ENCODE measurements at places on chromosomes 11 and 22.

- DNase-seq = peak; percentile 18
Measured at GRCh38 chr22:49768951-49769690, 58.6 kb downstream of the BRD1 start.

DNA sequence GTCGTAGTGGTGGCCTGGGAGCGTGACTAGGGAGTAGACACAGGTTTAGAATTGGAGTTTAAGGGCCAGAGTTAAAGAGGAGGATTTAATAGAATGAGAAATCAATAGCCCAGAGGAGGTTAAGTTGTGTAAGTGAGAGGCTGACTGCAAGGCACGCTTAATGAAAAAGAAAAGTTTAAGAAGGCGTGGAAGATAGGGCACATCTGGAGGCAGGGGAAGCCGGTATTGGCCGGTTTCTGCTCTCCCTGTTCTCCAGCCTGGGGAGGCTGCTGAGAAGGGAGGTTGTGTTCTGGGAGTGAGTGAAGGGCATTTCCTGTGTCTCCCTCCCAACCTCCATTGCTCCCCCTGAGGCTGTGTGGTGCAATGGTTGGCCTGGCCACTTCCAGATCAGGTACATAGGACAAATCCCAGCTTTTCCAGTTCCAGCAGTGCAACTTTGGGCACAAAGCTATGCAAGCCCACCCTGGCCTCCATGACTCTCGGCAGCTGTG, 6.3 kb downstream of the GRIK4 start:
- DNase-seq = no peak

GRCh38 chr22:46056546-46057245, 79.7 kb upstream of the WNT7B start:
- DNase-seq = no peak

GRCh38 chr22:31046539-31047226, 34.4 kb upstream of the SMTN start:
- DNase-seq = no peak

DNA sequence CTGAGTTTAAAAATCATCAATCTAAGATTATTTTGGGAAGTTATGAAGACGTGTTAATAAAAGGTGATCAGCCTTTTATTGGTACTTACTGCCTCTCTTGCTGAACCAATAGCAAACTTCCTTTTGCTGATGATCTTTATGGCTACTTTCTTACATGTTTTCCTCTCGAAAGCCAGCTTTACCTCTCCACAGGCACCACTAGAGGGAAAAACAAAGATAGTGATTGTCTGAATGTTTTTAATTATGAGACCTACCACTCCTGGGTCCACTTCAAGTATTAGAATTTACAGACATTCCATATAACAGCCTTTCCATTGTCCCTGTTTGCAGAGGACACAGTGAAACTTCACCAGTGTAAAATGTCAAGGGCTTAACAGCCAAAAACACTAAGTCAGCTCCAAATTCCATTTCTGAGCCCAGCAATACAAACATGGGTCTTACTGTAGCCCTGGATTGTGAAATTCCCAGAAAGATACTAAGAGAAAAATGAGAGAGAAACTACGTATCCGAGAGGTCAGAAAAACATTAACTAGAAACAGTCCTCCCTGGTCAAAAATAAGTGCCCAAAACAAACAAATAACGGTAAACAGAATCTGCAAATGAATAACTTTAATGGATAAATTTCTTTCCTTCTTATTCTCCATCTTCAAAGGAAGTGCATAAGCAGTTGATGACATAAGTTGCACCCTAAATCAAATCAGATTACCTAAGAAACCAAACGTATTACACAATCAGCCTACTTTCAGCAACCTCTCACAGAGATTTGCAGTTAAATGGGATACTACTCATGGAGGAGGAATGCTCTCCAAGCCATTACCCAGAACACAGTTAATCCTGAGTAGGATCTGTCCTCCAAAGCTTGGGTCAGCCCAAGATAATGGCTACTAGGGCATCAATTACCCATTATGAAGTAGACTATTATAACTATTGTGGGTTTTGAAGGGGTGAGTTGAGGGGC, 29.5 kb downstream of the CHEK2 start:
- DNase-seq = no peak

DNA sequence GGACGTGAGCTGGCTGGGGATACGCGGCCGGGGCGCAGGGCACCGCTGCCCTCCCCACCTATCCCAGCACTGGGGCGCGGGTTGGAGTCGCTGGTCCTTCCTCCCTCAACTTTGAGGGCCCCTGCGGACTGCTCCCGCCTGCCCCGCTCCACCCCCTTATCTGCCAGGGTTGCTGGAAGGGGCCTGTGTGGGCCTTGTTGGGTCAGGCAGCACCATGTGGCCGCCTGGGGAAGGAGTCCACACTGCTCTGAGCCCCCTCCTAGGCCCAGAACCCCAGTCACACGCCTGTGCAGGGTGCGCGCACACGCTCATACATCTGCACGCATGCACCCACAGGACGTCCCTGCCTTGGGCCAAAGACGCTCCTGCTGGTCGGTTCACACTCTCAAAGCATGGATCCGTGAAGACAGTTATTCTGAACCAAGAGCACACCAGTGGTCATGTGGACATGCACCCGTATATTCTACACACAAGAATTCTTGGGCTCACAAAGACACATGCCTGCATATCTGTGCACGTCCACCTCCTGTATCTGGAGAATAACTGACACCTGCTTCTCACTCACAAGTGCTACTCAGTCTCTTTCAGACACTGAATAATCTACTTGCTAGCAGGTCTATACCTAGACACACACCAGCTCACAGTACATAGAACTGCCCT, 710 bp downstream of the TUB start:
- no peak for DNase-seq

- no peak for DNase-seq
Measured at GRCh38 chr22:38135133-38135706, 24.7 kb upstream of the BAIAP2L2 start.

DNA sequence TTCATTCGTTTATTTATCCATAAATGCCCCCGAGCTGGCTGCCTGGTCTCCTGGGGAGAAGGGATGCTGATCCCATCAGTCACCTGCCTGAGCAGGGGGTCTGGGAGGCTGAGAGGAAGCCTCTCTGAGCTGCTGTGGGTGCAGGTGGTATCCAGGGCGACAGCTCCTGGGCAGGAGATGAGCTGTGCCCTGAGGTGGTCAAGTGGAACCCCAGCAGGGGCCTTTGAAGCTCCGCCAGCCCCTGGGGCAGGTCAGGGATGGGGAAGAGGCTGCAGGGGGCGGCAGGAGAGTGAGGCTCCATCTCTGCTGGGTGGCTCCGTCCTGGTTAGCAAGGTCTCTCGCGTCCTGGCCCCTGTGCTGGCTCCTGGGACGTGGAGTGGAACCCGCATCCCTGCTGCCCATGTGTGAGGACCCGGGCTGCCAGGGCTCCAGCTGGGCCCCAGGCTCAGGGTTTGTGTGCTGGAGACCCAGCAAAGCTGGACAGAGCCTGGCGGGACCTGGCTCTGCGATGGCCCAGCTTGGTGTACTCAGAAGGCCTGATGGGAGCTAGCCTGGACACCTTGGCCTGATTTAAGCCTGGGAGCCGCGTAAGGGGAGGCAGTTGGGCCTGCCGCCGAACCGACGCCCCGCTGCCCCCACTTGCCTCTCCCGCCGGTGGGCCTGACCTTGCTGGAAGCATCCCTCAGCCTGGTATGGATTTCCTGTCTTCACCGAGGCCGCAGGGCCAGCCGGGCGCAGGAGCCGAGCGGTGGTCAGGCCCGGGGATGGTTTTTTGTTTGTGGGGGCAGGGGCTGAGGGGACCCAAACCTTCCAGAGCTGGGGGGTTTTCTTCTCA, 44.5 kb downstream of the RTN4R start:
- no peak for DNase-seq

DNA sequence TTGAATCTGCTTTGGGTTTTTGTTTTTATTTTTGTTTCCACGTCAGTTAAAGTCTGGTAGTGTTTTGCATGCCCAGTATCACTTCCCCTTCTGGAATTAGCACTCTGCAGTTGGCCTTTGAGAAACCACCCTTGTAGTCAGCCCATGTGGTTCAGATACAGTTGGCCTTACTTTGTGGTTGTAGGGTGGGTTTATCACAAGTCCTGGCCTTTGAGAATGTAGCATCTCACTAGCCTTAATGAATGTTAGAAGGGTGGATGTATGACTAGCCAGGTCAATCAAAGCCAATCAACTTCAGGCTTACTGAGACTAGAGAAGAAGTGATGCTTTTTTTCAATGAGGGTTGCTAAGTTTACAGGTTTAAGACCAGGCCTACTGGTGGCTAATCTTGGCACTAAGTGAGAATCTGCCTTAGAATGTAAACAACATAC, 19.8 kb downstream of the ARL14EP start:
- DNase-seq = no peak

DNA sequence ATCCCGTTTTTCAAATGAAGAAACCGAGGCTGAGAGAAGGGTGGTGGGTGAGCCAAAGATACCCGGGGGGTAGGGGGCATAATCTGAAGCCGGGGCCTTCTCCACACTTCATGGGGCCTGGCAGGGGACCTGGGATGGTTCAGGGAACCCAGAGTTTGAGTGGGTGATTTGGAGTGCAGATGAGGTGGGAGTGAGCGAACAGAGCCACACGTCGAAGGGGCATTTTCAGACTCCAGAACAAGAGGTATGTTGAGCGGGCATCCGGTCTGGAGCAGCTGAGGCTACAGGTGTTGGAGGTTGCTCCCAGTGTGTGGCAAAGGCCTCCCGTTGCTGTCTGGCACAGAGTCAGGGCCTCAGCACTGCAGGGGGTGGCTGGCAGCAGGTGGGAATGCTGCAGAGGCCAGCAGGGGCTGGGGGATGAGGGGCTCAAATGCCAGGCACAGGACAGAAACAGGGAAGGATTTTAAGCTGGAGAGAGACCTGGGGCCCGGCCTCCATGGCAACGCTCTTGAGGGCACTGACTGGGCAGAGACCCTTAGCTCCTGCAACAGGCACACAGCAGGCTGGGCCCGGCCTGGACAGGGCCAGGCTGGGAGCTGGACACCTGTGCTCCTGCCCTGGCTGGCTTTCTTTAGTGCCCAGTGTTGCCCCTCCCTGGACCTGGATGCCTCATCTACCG, 46.2 kb downstream of the WNT11 start:
- DNase-seq = no peak

GRCh38 chr11:74179234-74180052, 8.4 kb downstream of the PPME1 start:
- DNase-seq = no peak

GRCh38 chr11:33262011-33262645, 4.9 kb downstream of the HIPK3 start:
- DNase-seq = no peak

- no peak for DNase-seq
Measured at GRCh38 chr11:29495676-29496075, 521.2 kb downstream of the KCNA4 start.

GRCh38 chr22:41092847-41093411, 537 bp downstream of the EP300 start:
- DNase-seq = no peak

GRCh38 chr11:65014726-65015227, 817 bp downstream of the ARL2 start:
- no peak for DNase-seq

GRCh38 chr11:75150879-75151278, at the start of gene SLCO2B1:
Gene SLCO2B1 (plus strand): TSS chr11:75151107. CDS start chr11:75151382, 275 bp downstream.
- no peak for DNase-seq

- no peak for DNase-seq
Measured at GRCh38 chr11:128595221-128595620, 7.9 kb upstream of the ETS1 start.

- no peak for DNase-seq
Measured at GRCh38 chr22:40668611-40669411, 10.5 kb upstream of the MCHR1 start.

- DNase-seq = no peak
Measured at GRCh38 chr11:79066456-79067351, 374.1 kb downstream of the TENM4 start.

DNA sequence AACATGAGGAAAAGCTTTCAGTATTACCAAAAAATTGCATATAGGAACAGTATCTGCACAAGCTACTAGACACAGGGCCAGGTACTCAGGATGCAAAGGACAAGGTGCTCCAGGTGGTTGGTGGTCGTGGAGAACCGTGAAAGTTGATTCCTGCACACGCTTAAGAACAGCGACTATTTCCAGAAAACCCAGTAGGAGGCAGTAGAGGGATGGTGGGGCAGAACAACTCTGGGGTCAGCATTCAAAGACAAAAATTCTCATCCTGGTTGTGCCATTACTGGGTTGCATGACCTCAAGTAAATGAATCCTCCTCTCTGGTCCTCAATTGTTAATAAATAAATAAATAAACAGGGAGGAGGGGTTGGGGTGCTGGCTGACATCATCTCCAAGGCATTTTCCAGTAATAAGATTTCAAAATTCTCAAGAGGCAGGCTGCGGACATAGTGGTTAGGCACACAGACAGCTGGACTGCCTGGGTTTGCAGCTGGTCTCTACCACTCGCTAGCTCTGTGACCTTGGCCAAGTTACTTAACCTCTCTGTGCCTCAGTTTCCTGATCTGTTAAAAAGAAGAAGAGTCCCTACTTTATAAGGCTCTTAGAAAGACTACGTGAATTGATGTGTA, 89.6 kb downstream of the ISX start:
- no peak for DNase-seq

DNA sequence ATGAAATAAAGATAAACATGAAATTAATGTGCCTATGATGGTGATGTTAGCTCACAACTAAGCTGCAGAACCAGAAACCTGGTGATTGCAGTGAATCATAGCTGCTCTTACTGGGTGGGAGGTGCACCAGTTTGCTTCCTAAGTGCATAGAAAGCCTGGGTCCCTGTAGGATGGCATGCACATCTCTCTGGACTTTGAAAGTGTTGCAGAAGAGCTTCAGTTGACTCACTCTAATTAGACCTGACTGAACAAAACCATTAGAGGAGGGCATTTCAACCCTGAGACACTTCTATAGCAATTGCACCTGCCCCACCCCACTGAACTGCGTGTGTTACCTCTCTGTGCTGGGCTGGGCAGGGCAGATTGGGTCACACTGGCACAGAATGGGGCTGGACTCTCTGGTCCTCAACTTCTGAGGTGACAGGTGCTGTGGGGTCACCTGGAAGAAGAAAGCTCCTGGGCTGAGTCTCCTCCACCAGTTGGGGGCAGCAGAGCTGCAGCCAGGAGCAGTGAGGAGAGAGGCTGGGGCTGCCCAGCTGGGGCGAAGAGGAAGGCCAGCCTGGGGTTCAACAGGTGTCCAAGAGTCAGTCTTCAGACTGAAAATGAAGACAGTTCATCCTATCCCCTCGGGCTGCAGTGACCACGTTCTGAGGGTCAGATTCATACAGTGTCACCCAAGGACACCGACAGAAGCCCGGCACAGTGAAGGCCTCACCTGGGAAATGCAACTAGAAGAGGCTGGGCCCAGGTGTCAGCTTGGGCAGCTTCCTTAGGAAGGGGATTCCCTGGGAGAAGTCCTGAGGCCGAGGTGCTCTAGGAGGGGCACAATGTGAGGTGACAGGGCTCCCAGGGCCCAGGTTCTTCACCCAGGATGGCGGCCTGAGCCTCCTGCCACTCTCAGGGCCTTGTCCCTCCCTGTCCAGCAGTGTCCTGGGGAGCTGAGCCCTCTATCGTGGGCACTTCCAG, 58.1 kb downstream of the GGTLC2 start:
- no peak for DNase-seq
